ENCODE measurements at places on chromosomes 5 and 9. TPM values are rescaled to one million over a fixed set of nuclear protein-coding genes. Genes with fewer than 3 reads are reported as not detected.

Gene ALDOB
- not detected for total RNA-seq

Gene NME5
- total RNA-seq = 11.1 TPM

Gene C5orf52
- total RNA-seq = not detected

Gene PRDM9
- not detected for total RNA-seq

Gene ADAMTS16
- total RNA-seq = 0.26 TPM

Gene GGTA1
- 0.13 TPM for total RNA-seq

Gene ADRA1B
- total RNA-seq = 0.13 TPM

Gene FOXD4L3
- not detected for total RNA-seq

Gene SPINK13
- 1.4 TPM for total RNA-seq

Gene GNA14
- 2.6 TPM for total RNA-seq

Gene SPATA31C1
- not detected for total RNA-seq

Gene DDX4
- total RNA-seq = not detected

Gene IFNA5
- total RNA-seq = not detected

Gene TLR4
- total RNA-seq = 7.4 TPM

Gene ITK
- under 0.01 TPM for total RNA-seq

Gene CDH6
- total RNA-seq = 0.97 TPM

Gene RANBP3L
- 0.76 TPM for total RNA-seq

Gene PSAT1
- total RNA-seq = 132 TPM

Gene PCDHA3
- total RNA-seq = 0.11 TPM

Gene LECT2
- total RNA-seq = not detected

Gene IFNE
- total RNA-seq = 6.8 TPM

Gene DOCK2
- 0.65 TPM for total RNA-seq

Gene PCDHGB5
- 27.7 TPM for total RNA-seq

Gene N4BP3
- total RNA-seq = 0.32 TPM

Gene DMRT2
- not detected for total RNA-seq

Gene PRR16
- 26.3 TPM for total RNA-seq

Gene EXOSC2
- total RNA-seq = 20.4 TPM

Gene SMAD5
- 80.4 TPM for total RNA-seq

Gene HMMR
- total RNA-seq = 13.2 TPM

Gene UGT3A1
- total RNA-seq = not detected

Gene CDKN2B
- 5.9 TPM for total RNA-seq

Gene TTC23L
- 0.78 TPM for total RNA-seq

Gene ADGRD2
- total RNA-seq = not detected

Gene WDR31
- 3.2 TPM for total RNA-seq

Gene HSD17B3
- not detected for total RNA-seq

Gene NUTM2F
- total RNA-seq = not detected

Gene CBY3
- not detected for total RNA-seq

Gene RACK1
- total RNA-seq = 2,965 TPM

Gene CFAP157
- 0.13 TPM for total RNA-seq

Gene GBGT1
- 9.5 TPM for total RNA-seq

Gene UBE2R2
- total RNA-seq = 30.1 TPM

Gene ZMAT2
- total RNA-seq = 52.0 TPM

Gene STXBP1
- 20.9 TPM for total RNA-seq

Gene PPIC
- total RNA-seq = 82.3 TPM

Gene ZNF658
- 7.3 TPM for total RNA-seq

Gene RAPGEF6
- total RNA-seq = 18.9 TPM

Gene AP3B1
- total RNA-seq = 99.3 TPM

Gene SLC6A19
- total RNA-seq = not detected

Gene BTNL8
- total RNA-seq = not detected

Gene TAF11L2
- not detected for total RNA-seq
